Stimulated activated CD4-positive, alpha-beta T cell treated with anti-CD3 and anti-CD28 coated beads, Interleukin-15, amount 100 ng/mL, for 48 hours (primary cell): ENCODE measurements at places on chromosomes 7 and 10.
A peak's percentile ranks its signal among the peaks of the same experiment; 100 is the strongest.

DNA sequence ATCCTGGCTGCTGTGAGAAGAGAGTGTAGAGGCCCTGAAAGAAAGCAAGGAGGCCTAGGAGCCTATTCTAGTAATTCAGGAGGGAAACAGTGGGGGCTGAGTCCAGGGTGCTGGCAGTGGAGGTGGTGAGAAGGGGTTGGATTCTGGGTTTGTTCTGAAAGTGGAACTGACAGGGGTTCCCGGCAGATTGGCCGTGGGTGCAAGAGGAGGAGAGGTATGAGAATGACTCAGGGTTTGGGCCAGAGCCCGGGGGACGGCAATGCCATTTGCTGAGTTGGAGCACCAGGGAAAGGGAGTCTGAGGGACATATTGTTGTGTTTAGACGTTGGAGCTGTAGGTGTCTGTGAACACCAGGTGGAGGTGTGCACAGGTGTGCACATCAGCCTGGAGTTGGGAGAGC, 38.5 kb downstream of the NPTX2 start:
- DNase-seq = no peak

DNA sequence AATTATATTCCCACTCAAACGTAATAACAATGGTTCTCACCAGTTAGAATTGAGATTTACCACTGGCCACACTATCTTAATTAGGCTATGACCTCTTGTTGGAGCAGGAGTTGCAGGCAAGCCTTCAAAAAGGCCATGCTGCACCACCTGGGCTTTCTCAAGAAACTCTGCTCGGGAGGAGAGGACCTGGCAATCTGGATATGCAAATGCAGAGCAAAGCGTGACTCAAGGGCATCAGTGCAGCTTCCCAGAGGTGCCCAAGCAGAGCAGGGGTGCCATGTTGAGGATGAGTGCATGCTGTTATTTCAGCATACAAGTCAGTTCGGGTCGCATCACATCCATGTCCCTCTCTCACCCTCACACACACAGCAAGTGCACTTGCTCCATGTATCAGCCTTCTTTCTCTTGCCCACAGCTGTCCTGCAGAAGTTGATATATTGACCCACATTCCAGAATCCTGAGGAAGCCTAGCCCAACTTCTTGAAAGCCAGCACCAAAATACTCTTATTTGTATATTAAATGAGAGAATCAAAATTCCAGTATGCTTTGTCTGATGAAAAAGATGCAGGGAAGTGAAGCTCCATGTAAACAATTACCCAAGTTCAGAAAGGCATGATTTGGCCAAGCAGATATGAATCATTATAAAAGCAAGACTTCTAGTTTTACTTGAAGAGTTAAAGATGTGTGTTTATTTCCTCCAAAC, 55.7 kb upstream of the IL6 start:
- DNase-seq = no peak

DNA sequence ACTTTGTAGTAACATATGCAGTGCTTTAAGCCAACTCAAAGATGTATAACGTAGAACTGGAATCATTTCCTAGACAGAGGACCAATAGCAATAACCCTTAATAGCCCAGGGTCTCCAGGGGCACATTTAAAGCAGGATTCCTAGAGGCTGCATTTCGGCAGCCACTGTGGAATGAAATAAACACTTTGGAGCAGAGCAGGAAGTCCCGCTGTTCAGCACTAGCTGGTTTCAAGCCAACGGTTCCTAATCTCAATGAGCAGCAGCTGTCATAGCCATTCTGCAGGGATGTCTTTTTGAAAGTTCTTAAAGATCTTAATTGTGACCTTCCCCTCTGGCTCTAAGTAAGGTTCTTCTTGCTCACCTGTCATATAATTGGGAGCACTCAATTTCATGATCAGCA, 18.4 kb upstream of the MACROH2A2 start:
- no peak for DNase-seq

DNA sequence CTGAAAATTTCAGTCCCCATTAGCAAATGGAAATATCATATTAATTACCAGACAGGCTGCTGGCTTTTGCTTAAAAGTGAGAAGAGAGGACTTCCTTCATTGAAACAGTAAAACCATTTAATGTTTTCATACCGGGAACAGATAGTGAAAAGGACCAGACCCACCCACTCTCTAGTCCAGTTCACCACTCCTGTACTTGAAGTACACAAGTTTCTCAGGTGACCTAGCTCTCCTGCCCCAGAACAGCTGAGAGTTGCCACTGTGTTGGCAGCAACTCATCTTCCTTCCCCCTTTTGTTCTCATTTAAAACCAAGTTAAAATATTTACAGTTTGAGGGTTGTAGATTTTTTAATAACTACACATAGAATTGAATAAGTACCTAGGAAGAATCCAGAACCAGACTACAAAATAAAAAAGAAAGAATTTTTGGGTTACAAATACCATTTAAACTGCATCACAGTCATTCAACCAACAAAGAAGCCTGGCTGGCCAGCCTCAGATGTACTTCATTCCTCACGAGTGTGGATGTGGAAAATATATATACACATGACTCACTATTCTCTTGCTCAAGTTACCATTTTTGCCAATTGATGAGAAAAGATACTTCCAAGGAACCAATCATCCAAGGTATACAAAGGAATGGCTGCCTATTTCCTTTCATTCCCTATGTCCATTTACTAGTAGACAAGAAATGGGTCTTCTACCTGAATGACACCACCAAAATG, 68.1 kb downstream of the VPS41 start:
- no peak for DNase-seq

- DNase-seq = no peak
These were observed 103.4 kb downstream of the GRID1 start for GRCh38 chr10:86263209-86263608.

- DNase-seq = no peak
These were observed 9.1 kb upstream of the CSGALNACT2 start for GRCh38 chr10:43128958-43129706.

DNA sequence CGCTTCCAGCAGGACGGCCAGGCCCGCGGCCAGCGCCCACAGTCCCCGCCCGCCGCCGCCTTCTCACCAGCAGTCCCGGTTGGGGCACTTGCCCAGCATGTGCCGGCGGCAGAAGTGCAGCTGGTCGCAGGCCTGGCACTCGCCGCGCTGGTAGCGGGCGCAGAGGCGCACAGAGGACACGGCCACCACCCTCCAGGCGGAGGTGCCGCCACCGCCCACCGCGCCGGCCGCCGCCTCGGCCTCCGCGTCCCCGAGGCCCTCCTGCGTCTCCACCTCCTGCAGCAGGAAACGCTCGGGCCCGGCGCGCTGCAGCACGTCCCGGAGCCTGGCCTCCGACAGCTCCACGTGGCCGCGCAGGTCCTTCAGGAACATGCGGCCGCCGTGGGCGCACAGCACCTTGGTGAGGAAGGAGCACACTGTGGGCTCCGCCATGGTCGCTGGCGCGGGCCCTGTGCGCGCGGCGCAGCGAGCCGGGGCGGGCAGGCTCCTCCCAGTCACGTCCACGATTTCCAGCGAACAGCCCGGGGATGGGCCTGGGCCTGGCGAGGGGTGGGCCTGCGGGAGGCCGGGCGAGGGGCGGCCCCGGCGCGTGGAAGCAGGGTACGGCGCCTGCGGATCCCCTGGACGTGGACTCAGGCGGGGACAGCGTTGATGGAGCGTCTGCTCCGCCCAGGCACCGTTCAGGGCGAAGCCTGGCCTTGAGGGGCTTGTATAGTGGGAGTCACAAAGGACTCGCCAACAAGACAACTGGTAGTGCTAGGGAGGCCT, at the start of gene ZC3HAV1L:
Gene ZC3HAV1L (minus strand): TSS at position 457 of the 768 bp plus-strand sequence. CDS start 25 bp downstream, at position 432.
- DNase-seq = peak; percentile 49

GRCh38 chr10:102872163-102872562, 2.9 kb downstream of the AS3MT start:
- no peak for DNase-seq

- DNase-seq = no peak
These were observed 23.8 kb downstream of the CYTH3 start for GRCh38 chr7:6248581-6248980.

GRCh38 chr7:2613931-2614600, 17.7 kb upstream of the TTYH3 start:
- DNase-seq = no peak

DNA sequence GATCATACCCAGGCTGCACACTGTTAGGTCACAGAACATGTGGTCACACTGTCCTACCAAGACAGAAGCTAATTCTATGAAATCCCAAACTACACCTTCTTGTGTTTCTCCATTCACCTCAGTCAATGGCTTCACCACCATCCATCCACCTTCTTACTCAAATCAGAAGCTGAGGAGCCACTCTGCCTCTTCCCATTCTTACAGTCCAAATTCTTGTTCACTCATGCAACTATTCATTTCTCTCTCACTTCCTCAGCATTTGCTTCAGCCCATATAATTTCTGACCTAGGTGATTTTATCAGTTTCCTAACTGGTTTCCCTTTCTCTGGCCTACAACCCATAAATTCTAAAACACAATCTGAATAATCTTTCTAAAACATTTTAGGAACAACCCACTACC, 229.2 kb downstream of the LRRN3 start:
- DNase-seq = no peak
